Hematopoietic multipotent progenitor cell treated with erythropoietin and hydrocortisone succinate and interleukin-3 and kit ligand, for 4 days (in vitro differentiated cells): ENCODE measurements at places on chromosomes 6 and 20.

DNA sequence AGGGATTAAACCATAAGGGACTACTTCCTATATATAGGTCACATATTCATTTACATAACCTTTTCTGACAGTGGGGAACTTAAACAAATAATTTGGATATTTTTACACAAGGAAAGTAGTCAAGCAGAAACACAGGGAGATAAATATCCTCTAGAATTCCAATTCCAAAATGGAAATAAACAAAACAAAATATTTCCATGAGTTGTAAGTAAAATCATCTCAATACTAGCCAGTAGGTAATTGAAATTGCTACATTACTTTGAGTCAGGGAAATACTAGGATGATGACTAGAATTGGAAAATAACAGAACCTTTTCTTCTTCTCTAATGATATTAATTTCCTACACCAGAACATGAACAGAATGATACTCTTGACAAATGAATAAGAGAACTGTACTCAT lies 1308.1 kb upstream of the GJE1 start:
- no peak for DNase-seq

GRCh38 chr6:43780941-43781928 lies 11.2 kb downstream of the VEGFA start:
- DNase-seq: no peak

- DNase-seq: no peak
Measured at GRCh38 chr6:112237066-112237465, 17.3 kb downstream of the LAMA4 start.

DNA sequence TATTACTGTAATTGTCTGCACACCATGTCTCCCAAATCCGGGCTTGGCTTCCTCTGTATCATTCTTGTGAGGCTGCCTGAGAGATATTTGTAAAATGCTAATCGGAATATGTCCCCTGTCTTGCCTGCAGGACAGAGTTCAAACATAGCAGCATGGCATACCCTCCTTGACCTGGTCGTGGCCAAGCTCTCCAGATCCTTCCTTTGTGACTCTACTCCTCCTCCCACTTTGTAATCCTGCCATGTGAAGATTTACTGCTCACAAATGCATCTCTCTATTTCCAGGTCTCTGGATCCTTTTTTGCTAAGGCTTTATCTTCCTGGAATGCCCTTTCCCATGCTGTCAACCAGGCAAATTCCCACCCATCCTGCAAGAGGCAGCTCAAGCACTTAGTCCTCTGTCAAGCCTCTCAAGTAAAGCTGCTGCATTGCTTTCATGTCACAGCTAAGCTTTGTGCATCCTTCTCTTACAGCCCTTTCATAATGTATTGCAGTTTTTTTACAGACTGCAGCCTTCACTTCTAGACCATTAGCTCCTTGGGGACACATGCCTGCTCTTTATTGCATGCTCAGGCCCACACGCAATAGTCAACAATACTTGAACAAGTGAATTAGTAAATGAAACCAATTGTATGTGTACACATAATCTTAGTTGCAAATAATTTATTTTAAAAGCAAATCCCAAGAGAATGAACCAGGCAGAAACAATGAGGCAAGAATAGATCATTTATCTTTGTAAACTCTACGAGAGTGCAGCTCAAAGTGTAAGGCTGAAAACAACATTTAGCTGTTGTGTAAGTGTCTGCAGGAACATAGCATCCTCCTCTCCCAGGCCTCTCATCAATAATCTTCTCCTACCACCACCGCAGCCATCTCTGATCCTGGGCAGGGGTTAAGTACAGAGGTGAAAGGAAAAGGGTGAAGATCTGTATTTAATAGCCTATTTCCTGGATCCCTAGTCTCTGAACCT lies 45.8 kb downstream of the HIVEP2 start:
- DNase-seq: no peak

- peak; percentile 57 for DNase-seq
Measured at GRCh38 chr6:137282254-137282653, 63.1 kb upstream of the IFNGR1 start.

DNA sequence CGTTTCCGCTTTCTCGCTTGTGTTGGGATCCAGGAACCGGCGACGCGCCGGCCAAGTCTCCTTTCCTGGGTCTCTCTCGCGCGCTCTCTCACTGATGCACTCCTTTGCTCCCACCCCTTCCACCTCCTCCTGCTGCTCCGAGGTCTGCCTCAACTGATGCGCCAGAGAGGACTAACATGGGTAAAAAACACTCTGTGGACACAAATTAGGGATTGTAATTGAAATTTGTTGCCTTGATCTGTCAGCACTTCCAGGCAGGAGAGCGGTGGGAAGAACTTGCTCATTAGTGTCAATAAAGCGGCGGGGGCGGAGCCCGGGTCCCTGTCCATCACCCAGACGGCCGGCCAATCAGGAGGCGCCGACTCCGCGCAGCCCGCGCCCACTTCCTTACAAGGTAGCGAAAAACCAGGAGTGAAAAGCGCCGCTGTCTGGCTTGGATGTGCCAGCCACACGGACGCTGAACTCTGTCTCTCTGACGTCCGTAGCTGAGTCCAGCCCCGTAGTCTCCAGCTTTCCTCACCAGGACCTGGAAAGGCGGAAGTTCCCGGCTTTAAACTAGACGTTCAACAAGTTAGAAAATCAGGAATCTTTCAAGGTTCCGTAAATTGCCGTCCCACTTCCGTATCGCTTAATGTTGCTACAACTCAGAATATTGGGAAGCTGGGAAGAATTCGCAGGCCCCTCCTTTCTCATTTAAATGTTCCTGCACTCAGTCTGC lies at the start of gene TBX18:
Gene TBX18, minus strand, starts transcription at position 267 of the 718 bp plus-strand sequence. CDS start 417 bp downstream, outside the sequence.
- DNase-seq: peak; percentile 54

DNA sequence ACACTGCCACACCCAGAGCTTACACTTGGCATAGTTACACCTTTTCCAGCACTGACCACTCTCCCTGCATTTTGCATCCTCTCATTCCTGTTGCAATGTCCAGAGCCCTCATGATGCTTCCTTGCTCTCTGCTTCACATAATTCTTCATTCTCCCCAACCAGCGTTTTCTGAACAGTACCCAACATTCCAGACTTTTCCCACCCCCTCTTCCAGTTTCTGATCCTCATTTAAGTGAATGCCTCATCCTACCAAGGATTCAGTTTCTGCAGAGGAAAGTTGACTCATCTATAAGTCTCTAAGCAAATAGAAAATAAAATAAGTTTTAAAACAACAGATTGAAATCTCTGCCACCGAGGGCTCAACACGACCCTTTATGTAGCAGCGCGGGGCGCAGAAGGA lies 321.3 kb upstream of the TCF21 start:
- no peak for DNase-seq

- DNase-seq: peak; percentile 47
Measured at GRCh38 chr20:4726710-4727397, 5.1 kb downstream of the PRND start.

- no peak for DNase-seq
Measured at GRCh38 chr6:30875244-30876038, 8.9 kb upstream of the DDR1 start.

DNA sequence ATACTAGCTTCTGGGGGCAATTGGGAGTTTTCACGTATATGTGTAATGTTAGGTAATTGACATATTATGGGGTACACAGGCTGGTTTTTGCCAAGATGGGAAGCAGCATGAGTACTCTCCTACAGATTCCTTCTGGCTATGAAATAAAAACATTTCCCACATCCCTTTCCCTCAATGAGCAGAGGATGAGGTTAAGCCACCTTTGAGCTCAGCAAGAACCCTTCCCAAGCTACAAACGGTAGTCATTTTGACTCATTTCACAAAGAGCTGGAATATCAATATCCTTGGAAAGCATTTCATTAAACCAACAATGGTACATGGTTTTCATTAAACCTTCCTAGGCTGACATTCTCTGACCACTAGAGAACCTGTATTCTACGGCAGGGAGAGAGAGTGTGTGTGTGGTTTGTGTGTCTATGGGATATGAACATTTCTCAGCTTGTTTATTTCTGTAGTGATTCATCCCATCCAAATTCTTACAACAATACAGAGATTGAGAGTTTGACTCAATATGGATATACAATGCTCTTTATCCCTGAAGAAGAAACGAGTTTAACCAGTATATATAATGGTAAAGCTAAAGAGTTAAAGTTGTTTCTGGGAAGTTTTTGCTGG lies 119.5 kb downstream of the ARHGAP18 start:
- DNase-seq: no peak

DNA sequence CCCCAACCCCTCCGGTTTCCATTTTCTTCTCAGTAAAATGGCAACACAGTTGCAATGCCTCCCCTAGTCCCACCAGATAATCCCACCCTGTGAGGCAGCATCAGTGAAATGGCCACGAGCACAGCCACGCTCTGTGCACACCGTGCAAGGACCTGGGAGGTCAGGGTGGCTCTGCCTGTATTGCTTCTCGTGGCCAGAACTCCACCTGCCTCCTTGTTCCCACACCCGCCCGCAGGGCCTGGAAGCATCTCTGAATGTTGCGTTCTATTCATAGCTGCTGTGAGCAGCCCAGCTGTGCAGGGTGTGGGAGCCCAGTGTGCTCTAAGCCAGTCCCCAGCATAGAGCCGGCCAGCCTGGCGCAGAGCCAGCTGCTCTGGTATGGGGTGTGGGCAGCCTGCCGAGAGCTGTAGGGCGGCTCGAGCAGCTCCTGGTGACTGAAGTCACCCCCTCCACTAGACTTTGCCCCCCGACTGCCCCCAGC lies 161.1 kb downstream of the DLL1 start:
- no peak for DNase-seq

GRCh38 chr20:13017883-13018535 lies 9.2 kb downstream of the SPTLC3 start:
- DNase-seq: no peak

- no peak for DNase-seq
Measured at GRCh38 chr20:24739746-24740145, 209.3 kb upstream of the CST7 start.

GRCh38 chr20:35115606-35116005 lies 23.0 kb upstream of the TRPC4AP start:
- no peak for DNase-seq

GRCh38 chr6:112466373-112467151 lies 119.4 kb downstream of the RFPL4B start:
- peak; percentile 25 for DNase-seq

DNA sequence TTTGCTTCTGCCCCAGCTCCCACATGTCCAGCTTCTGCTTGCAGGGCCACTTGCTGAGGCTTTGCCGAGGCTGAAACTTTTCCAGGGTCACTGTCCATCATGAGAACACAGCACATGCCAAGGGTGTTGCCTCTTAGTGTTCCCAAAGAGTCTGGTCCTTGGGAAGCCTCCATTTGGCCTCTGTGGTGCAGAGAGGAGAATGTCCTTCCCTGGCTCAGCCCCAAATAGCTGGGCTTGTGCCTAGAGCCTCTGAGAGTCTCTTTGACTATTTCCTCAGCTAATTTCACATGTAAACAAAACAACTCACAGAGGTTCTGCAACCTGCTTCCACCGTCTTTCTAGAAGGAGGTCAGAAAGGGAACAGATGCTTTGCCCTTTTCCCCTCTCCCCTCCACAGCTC lies 40.4 kb upstream of the RAB23 start:
- DNase-seq: no peak

DNA sequence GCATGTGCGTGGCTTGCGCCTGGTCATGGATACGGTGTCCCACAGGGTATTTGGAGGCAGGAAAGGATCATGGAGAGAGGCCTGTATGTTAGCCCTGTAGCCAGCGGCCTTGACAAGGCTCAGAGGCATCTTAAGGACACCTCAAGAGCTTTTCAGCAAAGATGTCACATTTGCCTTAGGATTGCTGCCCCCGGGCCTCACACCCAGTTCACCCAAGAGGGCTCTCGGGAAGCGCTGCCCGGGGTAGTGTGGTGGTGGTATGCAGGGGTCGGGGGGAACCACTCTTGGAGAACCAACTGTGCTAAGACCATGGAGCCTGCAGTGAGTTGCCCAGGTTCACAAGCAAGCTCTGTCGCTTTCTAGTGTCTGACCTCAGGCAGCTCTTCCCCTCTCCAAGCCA lies 36.9 kb upstream of the VSTM2L start:
- no peak for DNase-seq

DNA sequence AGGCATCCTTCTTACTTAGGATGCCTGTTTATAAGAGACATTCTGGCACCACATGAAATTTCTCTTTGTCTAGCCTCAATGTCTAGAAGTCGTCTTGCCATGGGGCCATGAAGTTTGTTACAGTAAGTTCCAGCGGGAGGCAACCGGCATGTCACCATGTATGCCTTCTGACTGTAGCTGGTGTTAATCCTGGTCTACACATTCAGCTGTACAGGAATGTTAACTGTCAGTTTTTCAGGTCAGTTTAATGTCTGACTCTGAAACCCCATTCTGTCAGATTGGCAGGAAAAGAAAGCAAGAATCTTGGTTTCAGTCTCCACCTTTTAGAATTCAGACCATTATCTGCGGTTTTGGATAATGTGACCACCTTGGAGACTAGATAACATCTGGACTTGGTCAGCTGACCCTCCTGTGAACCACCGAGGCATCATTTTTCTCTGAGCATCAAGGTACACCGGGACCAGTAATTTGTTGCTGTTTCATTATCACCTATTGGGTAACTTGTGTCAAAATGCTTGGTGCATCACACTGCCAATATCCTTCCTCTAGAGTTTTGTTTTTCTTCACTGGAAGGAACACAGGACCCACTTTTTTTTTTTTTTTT lies 228.7 kb downstream of the DOK5 start:
- no peak for DNase-seq

GRCh38 chr6:123812621-123813020 lies 9.0 kb downstream of the NKAIN2 start:
- no peak for DNase-seq

DNA sequence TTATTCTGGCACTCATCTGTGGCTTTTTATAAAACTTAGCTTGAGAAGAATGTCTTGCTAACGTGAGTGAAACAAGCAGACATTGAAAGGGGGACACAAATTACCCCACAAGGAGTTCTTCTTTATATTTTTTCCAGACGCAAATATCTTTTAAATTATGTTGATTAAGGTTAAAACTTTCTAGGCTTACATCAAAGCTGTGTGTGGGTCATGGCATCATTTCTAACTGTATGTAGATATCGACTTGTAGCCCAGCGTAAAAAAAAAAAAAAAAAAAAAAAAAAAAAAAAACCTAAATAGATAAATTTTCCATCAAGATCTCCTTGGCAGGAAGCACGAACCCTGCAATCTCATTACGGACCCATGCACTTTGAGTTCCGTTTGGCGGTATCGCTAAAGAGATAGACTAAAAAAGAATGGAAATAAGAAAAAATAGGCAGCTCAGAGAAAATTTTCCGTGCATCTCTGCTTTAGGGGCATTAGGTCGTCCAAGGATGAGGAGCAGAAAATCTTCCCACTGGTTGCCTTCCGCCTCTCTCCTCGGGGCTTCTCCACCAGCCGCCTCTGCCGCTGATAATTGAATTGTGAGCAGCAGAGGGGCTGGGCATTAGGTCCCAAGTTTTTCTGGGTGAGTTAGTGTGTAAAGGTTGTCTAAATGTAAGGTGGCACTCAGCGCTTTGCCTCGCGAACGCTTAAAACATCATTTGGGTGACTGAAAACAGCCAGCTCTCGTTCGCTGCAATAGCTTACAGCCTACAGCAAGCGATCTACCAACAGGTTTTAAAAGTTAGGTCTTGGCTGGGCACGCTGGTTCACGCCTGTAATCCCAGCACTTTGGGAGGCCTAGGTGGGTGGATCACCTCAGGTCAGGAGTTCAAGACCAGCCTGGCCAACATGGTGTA lies 194.0 kb downstream of the TRIM27 start:
- DNase-seq: no peak
